Right ventricle myocardium superior (tissue), 1 donor: ENCODE measurements at places on chromosomes 4 and X. TPM values are rescaled to one million over a fixed set of nuclear protein-coding genes. Genes with fewer than 3 reads are reported as not detected.

DNA sequence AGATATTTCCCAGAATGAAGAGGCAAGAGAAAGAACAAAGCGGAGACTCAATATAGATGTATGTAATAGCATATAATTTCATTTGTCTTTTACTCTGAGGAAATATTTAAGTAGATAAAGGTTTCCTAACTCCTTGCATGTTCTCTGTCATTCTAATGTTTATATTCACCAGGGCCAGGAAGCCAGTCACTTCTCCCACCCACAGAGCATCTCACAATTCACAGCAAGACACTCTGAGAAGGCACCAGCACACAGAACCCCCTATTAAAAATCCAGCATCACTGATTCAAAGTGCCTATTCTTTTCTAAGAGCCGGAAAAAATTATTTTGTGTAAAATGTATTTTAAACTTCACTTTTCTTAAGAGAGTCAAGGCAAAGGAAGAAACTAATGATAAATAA, 927.1 kb downstream of the C4orf33 start:
- DNase-seq: no peak

GRCh38 chrX:27380163-27380845, 82.8 kb downstream of the PPP4R3C start:
- no peak for DNase-seq

DNA sequence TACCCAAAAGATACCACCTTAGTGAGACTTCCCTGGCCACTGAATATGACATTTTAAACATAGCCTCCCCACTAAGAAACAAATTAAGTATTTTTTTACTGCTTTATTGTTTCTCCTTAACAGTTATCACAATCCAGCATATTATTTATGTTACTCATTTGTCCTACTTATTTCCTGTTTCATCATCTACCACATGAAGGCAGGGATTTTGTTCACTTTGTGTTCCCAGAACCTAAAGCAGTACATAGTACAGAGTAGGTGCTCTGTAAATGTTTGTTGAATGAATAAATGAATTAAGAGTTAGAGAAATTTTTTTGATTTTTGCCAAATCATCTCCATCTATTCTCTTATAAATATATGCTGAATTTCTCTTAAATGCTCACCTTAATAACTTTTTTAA, 318.4 kb upstream of the GIMD1 start:
- DNase-seq: no peak

ATP8A1 gene
- total RNA-seq: 19.3 TPM
